ENCODE measurements at places on chromosomes 3 and 15.

GRCh38 chr15:70507772-70508371 is 255.5 kb downstream of the UACA start:
- DNase-seq: peak; percentile 3

- DNase-seq: no peak
Observed at GRCh38 chr3:32297366-32297765, 58.9 kb downstream of the CMTM8 start.

DNA sequence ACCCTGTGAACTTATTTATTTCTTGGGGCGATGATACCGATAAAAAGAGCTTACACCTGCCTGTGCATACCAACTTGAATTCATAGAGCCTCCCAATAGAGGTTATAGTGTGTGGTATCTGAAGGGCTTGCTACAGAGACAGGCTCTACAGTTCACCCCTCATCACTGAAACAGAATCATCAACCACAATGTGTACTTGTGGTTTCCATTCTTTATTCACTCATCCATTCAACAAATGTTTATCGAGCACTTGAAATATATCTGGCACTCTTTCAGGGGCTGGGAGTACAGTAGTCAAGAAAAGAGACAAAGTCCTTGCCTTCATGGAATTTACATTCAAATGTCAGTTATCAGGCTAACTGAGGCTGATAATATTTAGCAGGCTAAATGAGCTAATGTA is 134.4 kb upstream of the SKOR1 start:
- peak; percentile 47 for DNase-seq

DNA sequence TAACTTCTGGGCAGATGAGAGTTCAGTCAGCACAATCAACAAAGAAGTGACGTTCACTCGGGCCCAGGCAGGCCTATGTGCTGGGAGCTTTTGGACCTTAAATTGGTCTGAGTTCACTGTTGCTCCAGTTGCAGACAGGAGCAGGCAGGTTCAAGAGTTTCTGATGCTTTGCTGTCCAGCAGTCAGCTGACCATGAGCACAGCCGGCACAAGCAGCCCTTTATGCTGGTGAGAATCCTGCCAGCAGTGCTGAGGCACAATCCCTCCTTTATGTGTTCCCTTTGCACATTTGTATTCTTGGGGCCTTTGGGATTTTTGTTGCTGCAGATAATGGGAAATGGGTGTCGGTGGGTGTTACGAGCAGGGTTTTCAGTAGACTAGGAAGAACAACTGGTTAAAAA is 81.2 kb upstream of the GOLGA8J start:
- no peak for DNase-seq

- DNase-seq: peak; percentile 26
Observed at GRCh38 chr3:176430244-176431037, 766.8 kb downstream of the TBL1XR1 start.

- no peak for DNase-seq
Observed at GRCh38 chr15:85036716-85037115, 55.1 kb downstream of the PDE8A start.

DNA sequence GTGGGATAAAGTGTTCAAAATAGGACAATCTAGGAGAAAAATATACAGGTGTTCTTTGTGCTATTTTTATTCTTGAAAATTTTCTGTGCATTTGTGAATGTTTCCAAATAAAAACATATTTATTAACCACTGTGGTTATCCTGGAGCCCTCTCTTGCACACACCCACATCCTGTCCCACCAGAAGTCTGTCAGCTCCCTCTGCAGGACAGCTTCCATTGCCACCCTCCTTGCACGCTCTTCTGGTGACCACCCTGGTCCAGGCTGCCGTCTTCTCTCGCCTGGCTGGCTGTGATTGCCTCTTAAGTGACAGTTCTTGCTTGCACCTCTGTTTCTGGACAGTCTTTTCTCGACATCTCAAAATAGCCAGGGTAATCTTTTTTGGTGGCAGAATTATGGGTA is 394.0 kb downstream of the LRTM1 start:
- DNase-seq: peak; percentile 1

GRCh38 chr3:4744405-4745234 is 234.6 kb upstream of the BHLHE40 start:
- DNase-seq: no peak

GRCh38 chr3:5305684-5305989 is 118.1 kb downstream of the EDEM1 start:
- no peak for DNase-seq

DNA sequence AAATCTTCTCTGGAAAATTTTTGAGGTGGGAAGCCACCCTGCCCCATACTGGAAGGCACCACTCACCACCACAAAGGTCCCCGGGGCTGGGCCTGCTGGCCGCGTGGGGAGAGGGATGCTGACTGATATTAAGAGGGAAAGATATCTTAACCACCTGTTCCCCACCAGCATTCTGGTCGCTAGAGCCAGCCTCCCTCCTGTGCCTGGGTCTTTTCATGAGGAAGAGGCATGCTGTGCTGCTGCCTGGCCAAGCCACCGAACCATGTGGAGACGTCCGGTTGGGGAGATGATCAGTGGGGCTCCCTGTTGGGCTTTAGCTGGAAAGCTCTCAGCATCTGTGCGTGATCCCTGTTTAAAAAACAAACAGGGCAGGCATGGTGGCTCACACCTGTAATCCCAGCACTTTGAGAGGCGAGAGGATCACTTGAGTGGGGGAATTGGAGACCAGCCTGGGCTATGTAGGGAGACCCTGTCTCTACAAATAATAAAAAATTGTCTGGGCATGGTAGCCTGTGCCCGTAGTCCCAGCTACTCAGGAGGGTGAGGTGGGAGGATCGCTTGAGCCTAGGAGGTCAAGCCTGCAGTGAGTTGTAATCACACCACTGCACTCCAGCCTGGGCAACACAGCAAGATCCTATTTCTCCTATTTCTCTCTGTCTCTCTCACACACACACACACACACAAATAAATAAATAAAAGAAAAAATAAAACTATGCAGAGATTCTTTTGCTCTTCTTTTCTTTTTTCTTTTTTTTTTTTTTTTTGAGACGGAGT is 1.0 kb downstream of the KLHL18 start:
- DNase-seq: peak; percentile 7

- no peak for DNase-seq
Observed at GRCh38 chr15:31024330-31024729, 32.9 kb upstream of the MTMR10 start.
